ENCODE measurements at places on chromosomes 16 and 17.

- DNase-seq = no peak
Observed at GRCh38 chr16:35552763-35553162, 2093.4 kb downstream of the TP53TG3F start.

DNA sequence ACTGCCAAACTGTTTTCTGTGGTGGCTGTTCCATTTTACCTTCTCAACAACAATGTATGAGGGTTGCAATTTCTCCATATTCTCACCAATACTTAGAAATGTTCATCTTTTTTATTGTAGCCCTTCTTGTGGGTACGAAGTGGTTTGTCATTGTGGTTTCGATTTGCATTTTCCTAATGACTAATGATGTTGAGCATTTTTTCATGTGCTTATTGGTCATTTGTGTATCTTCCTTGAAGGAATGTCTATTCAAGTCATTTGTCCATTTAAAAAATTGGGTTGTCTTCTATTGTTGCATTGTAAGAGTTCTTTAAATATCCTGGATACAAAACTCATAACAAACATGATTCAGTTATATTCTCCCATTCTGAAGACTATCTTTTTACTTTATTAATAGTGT is 47.5 kb upstream of the CCL2 start:
- DNase-seq = no peak

DNA sequence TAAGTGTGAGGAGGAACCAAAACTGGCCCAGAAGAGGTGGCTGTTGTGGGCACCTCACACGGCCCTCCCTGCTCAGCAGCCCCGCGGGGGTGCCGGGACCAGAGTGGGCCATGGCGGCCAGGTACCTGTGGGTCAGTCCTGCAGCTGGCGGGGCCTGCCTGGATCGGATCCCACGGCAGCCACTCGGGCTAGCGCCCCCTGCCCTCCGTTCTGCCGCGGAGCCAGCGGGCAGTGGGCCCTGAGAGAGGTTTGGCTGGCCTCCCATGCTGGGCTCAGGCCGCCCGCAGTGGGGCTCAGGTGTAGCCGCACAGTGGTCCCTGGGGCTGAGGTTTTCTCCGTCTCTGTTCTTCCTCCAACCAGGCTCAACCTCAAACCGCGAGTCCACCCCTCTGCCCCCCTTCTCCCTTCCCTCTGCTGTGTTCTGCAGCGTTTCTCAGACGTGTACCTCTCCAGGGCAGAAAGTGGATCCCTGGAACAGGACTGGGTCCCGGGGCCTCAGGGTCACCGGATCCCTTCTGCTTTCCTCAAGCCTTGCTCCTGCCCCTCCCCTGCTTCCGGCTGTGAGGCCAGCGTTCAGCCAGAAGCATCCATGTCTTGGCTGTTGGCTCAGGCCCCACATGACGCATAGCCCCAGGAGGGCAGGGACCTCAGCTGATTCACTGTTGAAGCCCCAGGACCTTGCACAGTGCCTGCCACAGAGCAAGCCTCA is 28.6 kb upstream of the ITGA3 start:
- DNase-seq = no peak

DNA sequence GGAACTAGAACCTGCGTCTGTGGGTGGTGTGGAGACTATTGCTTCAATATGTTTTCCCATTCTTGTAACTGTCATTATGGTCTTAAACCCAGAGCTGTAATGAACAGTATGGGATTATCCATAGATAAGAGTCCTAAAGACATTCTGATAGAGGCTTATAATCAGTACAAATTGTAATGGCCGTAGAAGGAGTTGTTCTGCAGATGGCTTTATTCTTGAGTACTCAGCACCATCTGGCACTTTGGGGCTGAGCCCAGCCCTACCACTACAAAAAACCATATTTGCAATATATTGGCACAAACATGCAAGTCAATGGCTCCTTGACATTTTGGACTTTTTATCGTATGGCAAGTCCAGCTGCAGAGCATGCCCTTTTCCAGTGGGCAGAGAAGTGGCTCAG is 150.0 kb downstream of the HS3ST4 start:
- DNase-seq = no peak

- no peak for DNase-seq
Observed at GRCh38 chr17:2251098-2251497, 52.5 kb downstream of the SMG6 start.

GRCh38 chr16:66473051-66473571 is 46.0 kb downstream of the BEAN1 start:
- no peak for DNase-seq

DNA sequence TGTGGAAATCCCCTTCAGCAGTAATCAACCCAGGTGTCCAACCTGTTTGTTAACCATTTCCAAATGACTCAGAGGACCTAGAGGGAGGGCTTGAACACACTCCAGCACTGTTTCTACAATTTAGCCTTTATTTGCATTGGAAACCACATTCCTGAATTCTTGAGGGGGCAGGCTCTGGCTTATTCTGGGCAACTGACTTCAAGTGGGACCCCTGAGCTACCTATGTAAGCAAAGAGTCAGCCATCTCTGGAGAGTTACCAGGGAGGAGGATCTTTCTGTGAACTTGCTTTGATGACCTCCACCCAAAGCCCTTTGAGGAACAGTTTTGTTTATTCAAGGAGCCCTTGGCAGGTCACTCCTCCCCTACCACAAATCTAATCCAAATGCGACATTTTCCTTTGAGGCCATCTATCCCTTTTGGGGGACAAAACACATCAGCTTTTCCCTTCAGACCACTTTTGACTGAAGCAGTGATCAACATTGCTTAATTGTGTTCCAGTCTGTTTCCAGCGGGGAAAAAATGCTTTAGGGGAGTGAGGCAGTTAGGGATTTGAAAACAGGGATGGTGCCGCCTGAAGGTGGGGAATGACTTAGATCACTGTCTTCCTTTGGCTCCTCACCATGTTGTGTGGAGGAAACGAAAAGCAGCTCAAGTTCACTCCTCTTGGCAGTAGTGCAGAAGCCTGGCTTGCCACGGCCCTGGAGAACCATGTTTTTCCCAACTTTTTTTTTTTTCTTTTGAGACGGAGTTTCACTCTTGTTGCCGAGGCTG is 46.2 kb downstream of the TUBD1 start:
- no peak for DNase-seq
